Natural killer cell treated with Interleukin-12 subunit alpha and Interleukin-12 subunit beta and Interleukin-15 and Interleukin-18, amount 100 ng/mL, for 72 hours (primary cell): ENCODE measurements at places on chromosomes 16 and 17.

DNA sequence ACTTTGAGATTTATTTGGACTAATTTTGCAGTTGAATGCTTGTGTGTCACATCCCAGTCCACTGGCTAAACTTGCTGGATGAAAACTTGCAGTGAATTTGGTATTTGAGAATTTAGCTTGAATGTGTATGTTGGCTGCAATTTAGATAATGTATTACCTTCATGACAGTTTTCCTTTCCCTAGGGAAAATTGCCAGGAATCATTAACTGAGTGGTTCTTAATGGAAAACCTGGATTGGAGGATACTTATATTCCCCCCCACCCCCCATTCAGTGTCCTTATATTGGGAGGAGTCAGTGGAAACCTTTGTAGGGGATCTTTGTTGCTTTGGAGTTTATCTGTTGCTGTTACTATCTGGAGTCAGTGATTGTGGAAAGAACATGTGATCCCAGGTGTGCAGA lies 67.6 kb downstream of the KPNA2 start:
- DNase-seq, result no peak

DNA sequence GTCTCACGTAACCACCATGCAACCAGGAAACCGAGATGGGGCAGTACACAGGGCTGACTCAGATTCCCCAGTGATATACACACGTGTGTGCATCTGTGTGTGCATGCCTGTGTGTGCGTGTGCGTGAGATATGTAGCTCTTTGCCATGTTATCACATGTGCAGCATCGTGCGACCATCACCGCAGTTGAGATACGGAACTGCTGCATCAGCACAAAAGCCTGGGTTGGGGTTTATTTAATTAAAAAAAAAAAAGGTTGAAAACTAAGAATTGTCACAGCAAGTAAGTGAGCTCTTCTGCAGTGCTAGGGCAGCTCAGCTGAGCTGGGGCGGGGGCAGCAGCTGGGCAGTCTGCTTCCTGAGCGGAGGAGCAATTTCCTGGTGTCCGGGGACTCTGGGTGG lies 152.5 kb downstream of the RBFOX3 start:
- DNase-seq, result no peak

GRCh38 chr16:64704386-64704785 lies 417.5 kb downstream of the CDH11 start:
- no peak for DNase-seq

GRCh38 chr17:76071531-76072147 lies 678 bp downstream of the SRP68 start:
- DNase-seq, result no peak
